ENCODE measurements at places on chromosomes 16 and 17.
A peak's percentile ranks its signal among the peaks of the same experiment; 100 is the strongest.

GRCh38 chr17:50677851-50678375, 29.8 kb downstream of the ANKRD40 start:
- no peak for DNase-seq

GRCh38 chr17:30429155-30429554, 48.1 kb upstream of the GOSR1 start:
- DNase-seq, result peak; percentile 44

GRCh38 chr16:85659805-85660511, 28.8 kb downstream of the GINS2 start:
- peak; percentile 58 for DNase-seq

DNA sequence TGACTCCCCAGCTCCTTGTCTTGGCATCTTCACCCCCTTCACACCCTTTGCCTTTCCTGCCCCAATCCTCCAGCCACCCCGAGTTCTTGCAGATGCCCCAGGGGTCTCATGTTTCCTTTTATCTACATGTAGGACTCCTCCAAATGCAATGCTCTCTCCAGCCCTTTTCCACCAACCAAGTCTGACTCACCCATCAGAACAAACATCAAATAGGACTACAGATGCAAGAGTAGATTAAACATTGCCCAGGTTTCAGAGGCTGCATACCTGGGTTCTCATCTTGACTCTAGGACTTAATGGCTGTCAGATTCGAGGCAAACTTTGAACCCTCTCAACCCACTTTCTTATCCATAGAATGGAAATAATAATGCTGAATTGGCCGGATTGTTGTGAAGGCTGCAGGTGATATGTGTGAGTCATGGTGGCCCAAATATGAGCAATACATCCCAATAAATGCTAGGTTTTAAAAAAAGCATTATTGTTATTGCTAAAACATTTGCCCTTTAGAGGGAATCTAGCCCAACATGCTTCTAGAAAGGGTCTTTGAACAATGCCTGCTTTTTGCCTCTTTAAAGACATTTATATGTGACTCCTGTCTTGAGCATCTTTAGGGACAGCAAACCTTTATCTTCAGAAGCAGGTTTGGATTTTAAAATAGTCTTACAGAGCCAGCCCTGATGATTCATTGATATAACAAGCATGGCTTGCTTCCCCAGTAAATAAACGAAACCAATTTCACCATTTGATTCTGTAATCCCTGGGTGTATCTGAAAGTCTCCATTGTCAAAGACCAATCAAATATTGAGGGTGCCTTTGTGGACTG, 310.1 kb downstream of the FOXL1 start:
- no peak for DNase-seq

- no peak for DNase-seq
Observed at GRCh38 chr16:2686912-2687507, 4.7 kb downstream of the KCTD5 start.

DNA sequence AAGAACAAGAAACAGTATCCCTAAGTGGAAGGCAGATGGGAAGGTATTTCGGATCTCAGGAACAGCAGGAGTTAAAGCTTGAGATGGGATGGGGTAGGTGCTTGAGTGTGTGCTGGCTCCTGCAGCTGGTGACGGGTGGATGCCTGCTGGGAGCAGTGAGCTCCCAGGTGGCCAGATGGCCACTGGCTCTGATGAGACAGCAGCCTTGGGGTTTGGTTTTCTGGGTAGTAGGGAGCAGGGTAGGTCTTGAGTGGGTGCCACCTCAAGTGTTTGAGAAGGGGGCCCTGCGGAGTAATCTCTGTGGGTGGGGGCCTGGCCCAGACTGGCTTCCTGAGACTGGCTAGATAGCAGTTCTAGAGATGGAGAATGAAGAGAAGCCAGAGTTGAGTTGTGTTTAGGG, 10.3 kb downstream of the EPN2 start:
- DNase-seq, result no peak

DNA sequence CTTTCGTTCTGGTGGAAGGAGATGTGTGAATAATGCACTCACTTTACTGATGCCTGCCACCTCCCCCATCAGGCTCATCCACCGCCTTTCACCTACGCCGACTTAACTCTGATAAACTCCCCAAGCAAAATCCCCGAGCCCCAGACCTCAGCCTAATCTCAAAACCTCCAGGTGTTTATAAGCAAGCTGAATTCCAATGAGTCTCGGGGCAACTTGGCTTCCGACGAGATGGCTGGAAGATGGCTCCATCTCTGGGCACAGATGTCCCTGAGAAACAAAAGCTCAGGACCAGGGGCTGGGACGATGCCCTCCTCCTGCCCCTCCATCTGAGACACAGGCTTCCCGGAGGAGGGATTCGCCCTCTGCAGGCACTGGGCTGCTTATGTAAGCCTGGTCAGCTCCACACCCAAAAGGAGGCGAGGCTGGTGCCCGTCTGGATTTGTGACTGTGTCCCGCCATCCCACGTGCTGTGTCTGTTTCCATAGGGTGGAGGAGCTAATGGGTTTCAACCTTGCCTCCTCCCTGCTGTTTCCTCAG, 386.4 kb upstream of the TNRC6C start:
- no peak for DNase-seq

- no peak for DNase-seq
Observed at GRCh38 chr16:19406891-19407491, 10.7 kb upstream of the TMC5 start.

DNA sequence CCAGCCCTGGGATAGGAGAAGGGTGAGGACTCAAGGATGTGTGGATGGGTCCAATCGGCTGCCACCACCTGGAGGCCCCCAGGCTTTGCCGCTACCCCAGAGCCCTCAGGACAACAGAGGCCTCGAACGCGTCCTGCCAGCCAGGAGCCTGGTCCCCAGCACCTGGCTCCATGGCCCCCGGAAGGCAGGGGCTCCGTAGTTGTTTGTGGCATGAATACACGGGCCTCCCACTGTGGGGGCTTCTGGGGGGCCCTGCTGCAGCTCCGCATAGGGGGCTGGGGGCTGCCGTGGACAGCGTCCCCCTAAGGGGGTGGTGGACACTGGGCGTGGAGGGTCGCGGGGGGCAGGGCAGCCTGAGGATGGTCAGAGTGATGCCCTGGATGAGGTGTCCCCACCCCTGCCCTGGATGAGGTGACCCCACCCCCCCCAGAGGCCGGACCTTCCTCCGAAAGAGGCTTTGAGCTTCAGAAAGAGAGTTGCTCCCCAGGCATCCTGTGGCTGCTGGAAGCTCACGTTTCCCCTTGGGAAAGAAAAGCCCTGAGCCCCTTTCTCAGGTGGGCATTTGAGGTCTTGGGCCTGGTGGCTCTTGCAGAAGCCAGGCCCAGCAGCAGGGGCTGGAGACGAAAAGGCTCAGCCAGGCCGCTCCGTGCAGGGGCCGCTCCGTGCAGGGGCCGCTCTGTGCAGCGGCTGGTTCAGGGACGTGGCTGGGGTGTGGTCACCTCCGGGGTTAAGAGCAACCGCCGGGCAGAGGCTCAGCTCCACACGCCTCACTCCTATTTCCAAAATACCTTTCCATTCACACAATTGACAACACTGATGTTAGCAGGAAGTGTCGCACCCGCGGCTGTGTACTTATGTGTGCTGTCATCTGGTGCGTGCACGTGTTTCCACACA, 40.3 kb upstream of the GNG13 start:
- DNase-seq, result no peak

- DNase-seq, result no peak
Observed at GRCh38 chr17:69555056-69555455, 140.6 kb downstream of the MAP2K6 start.

GRCh38 chr16:3819746-3820724, 60.5 kb downstream of the CREBBP start:
- DNase-seq, result peak; percentile 95

DNA sequence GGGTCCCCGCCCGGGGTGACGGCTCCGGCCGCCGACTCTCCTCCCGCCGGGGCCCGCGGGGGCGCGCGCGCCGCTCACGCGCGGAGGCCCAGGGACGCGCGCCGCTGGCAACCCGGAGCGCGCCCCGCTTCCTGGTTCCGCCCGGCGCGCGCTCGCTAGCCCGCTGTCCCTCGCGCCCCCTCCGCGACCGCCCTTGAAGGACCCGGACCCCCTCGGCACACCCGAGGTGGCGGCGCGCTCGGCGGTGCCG, at the start of gene STAT5B:
STAT5B (minus strand) TSS at position 33 of the 250 bp plus-strand sequence. CDS start 44,264 bp downstream, outside the sequence.
- DNase-seq, result peak; percentile 88

DNA sequence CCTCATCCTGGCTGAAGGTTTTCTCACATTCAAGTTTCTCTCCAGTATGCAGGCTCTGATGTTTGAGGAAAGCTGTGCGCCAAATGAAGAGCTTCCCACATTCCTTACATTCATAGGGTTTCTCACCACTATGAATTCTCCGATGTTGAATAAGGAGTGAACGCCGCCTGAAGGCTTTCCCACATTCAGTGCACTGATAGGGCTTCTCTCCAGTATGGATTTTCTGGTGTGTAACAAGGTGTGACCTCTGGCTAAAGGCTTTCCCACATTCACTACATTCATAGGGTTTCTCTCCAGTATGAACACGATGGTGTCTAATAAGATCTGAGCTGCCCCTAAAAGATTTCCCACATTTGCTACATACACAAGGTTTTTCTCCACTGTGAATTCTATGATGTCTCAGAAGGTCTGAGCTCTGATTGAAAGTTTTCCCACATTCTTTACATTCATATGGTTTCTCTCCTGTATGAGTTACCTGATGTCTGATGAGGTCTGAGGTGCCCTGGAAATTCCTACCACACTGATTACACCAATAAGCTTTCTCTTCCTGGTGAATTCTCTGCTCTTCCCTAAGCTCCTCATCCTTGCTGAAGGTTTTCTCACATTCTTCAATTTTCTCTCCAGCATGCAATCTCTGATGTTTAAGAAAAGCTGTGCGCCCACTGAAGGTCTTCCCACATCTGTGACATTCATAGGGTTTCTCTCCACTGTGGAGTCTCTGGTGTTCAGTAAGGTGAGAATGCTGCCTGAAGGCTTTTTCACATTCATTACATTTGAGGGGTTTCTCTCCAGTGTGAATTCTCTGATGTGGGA, 8.9 kb downstream of the ZNF594 start:
- no peak for DNase-seq

GRCh38 chr17:76554131-76554530, 14.3 kb downstream of the PRCD start:
- DNase-seq, result no peak

DNA sequence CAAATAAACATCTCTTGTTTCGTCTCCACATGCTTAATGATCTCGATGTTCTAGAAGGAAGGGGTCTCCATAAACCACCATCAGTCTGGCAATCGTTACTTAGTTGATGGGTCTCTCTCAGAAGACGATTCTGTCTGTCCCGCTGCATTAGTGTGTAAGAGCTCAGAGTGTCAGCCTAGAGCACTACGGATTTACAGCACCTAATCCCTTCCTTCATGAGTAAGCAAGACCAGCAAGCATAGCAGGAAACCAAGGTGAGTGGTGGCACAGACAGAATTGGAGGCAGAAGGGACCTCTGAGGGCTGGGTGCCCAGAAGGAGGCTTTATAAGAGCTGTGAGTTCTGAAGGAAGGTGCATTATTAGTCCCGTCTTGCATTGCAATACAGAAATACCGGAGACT, 440.1 kb downstream of the RBFOX1 start:
- no peak for DNase-seq

GRCh38 chr17:2292100-2292499, 11.5 kb downstream of the SMG6 start:
- DNase-seq, result peak; percentile 54

GRCh38 chr17:1920948-1921351, 91.1 kb downstream of the RPA1 start:
- no peak for DNase-seq

GRCh38 chr16:81552743-81553079, 108.1 kb downstream of the CMIP start:
- DNase-seq, result no peak

DNA sequence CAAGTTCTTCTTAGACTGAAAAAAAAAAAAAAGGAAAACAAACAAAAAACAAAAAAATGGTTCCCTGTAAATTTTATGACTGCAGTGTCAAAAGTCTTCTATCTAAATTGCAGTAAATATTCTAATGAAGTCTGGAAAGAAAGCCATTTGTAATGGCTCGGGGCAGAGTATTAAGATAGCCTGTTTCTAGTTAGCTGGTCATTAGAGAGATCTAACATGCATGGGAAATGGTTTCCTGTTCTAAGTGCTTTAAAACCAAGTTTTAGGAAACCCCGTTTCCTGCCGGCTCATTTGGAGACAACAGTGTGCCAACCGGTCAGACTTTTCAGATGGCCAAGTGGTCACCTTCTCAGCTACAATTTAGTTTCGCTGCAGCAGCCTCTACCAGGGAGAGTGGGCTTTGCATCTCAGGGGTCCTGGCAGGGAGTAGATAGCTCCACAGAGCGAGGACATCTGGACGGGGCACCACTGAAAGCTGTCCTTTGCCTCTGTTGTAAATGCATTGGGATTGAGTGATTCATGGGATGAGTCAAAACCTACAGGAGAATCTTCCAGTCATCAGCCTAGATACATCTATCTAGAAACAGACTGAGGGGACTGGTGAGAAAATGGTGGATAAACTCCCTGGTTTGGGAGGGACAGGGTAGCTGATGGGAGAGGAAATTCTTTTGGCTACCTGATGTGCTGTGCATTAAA, 473.2 kb upstream of the SALL1 start:
- peak; percentile 9 for DNase-seq

DNA sequence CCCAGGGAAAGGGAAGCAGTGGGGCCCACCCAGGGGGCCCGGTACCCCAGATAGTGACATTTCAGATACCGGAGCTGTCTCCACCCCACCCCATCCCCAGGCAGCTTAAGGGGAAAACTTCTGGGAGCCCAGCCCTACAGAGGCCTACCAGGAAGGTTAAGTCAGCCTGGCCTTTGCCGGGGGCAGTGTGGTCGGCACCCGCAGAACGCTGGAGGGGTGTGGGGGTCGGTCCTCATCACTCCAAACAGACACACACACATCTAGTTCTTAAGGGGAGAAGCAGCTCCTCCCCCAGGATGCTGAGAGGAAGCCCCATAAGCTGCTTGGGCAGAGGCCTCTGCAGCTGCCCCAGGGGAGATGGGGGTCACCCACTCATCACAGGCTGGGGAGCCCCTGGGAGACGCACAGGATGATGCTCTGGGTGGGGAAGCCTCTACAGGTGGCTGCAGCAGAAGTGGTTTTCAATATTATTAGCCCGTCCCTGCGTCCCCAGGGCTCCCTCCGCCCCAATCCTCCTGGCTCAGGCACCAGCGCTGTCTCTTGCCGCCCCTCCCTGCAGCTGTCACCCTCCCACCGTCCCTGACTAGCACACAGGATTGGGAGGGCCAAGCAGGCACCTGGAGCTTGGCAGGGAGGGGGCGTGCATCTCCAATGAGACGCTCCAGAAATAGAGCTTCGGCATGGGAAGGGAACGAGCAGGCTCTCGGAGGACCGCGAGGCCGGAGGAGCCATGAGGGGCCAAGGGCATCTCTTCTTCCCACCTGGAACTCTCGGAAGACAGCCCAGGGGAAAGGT, 1.4 kb upstream of the ABR start:
- DNase-seq, result no peak

GRCh38 chr17:7216242-7217112, 3.2 kb downstream of the DLG4 start:
- DNase-seq, result peak; percentile 13

- DNase-seq, result peak; percentile 61
Observed at GRCh38 chr17:79192503-79193351, 118.1 kb downstream of the ENGASE start.

Data from adipocyte (in vitro differentiated cells).